Hepatocyte (in vitro differentiated cells): ENCODE measurements at places on chromosomes 16 and 17. TPM values are rescaled to one million over a fixed set of nuclear protein-coding genes. Genes with fewer than 3 reads are reported as not detected.

GRCh38 chr17:68457168-68457538 lies at the start of gene WIPI1:
Gene WIPI1, minus strand, starts transcription at chr17:68457496. Its CDS starts 75 bp downstream, at chr17:68457421.
- DNase-seq: no peak
- H3K4me1 ChIP-seq: no peaks in the 10 kb centered on the region
- H3K36me3 ChIP-seq: no peaks in the 10 kb centered on the region
- H3K4me3 ChIP-seq: peak within 1 kb of the TSS; percentile 85
- H3K27me3 ChIP-seq: no peaks in the 10 kb centered on the region
- H3K27ac ChIP-seq: peak within 1 kb of the TSS; percentile 98

The TMIGD1 gene
- 3.2 and 3.3 TPM in 2 replicates for total RNA-seq

DNA sequence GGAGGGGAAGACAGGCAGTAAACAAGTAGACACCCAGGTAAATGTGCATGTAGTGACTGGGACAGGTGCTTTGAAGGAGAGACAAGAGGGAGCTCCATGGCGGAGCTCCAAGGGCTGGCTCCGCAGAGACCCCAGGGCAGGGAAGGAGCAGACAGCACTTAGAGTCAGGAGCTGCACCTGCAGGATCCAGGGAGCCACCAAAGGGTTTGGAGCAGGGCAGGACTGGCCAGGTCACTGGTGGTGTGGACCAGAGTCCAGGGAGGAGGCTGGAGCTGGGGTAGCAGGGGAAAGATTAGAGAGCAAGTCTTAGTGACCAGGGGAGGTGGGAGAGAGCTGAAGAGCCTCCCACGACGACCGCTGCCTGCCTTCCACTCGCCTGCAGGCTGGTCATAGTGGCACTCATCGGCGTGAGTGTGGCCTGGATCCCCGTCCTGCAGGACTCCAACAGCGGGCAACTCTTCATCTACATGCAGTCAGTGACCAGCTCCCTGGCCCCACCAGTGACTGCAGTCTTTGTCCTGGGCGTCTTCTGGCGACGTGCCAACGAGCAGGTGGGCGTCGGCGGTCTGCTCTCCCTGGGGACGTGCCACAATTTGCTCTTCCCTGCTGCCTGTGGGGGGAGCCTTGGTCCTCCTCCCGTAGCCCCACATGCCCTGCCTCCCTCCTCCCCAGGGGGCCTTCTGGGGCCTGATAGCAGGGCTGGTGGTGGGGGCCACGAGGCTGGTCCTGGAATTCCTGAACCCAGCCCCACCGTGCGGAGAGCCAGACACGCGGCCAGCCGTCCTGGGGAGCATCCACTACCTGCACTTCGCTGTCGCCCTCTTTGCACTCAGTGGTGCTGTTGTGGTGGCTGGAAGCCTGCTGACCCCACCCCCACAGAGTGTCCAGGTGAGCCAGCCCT lies 14.7 kb upstream of the FAM83G start:
- no peaks in the 10 kb centered on the region for H3K27me3 ChIP-seq
- H3K4me3 ChIP-seq: no peak overlapping the region
- H3K36me3 ChIP-seq: no peaks in the 10 kb centered on the region
- no peak for DNase-seq
- H3K27ac ChIP-seq: no peak overlapping the region
- H3K4me1 ChIP-seq: no peaks in the 10 kb centered on the region

DNA sequence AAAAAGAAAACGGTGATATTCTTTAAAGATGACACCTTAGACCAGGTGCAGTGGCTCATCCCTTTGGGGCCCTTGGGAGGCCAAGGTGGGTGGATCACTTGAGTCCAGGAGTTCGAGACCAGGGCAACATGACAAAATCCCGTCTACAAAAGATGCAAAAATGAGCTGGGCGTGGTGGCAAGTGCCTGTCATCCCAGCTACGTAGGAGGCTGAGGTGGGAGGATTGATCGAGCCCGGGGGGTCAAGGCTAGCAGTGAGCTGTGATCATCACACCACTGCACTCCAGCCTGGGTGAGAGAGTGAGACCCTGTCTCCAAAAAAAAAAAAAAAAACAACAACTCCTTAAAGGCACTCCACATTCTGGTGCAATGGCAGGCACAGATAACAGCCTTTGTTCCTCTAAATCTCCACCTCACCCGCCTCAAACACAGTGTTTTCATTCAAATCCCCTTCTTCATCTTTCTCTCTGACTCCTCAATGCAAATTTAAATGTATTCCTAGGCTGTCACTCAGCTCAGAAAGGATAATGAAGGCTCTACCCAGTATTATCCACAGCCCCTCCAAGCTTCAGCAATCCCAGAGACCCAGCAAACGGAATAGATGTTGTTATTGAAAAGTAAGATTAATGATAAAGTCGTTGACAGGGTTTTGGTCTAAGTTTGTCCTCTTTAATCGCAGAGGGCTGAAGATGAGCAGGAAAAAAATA lies 56.2 kb upstream of the CACNG5 start:
- no peak overlapping the region for H3K27ac ChIP-seq
- H3K36me3 ChIP-seq: no peaks in the 10 kb centered on the region
- no peaks in the 10 kb centered on the region for H3K4me1 ChIP-seq
- no peak overlapping the region for H3K4me3 ChIP-seq

DNA sequence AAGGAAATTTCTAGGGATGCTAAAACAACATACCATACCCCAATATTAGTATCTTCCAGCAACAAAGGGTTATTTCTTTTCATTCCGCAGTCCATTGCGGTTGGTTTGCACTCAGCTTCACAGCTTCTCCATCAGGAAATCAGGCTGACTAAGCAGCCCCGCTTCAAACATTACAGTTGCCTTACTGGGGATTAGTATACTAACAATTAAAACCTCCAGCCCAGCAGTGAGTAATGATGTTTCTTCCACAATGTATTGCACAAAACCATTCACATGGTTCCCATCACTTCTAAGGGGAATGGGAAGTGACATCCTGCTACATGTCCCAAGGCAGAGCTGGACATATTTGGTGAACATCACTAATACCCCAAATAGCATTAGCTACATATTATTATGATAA lies 1384.9 kb downstream of the CDH8 start:
- H3K27ac ChIP-seq: no peak overlapping the region
- H3K27me3 ChIP-seq: no peaks in the 10 kb centered on the region
- no peak overlapping the region for H3K4me3 ChIP-seq
- DNase-seq: no peak

The RBBP6 gene
- 41.4 and 43.7 TPM in 2 replicates for total RNA-seq

GRCh38 chr16:17275076-17276009 lies 195.4 kb downstream of the XYLT1 start:
- H3K36me3 ChIP-seq: no peaks in the 10 kb centered on the region
- no peak overlapping the region for H3K4me3 ChIP-seq
- H3K4me1 ChIP-seq: peaks cover 36% of the 10 kb centered on the region
- peak; percentile 85 for DNase-seq

DNA sequence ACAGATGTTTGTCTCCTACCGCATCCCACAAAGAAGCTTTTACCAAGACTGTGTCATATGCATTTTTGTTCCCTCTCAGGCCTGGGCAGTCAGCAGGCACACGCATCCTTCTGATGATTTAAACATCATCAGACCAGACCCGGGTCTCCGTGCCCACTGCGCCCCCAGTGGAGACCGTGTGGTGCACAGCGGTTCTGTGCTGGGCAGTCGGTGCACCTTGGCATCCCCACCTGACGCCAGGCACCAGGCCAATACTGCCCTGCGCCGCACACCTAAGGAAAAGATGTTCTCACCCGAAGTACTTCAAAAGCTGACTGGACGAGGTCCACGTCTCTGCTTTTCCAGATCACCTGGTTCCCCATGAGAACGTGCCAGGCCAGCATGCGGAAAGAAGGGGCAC lies 10.6 kb upstream of the PLD6 start:
- DNase-seq: no peak
- no peak overlapping the region for H3K4me3 ChIP-seq
- H3K27ac ChIP-seq: no peak overlapping the region
- H3K4me1 ChIP-seq: no peaks in the 10 kb centered on the region
- no peaks in the 10 kb centered on the region for H3K27me3 ChIP-seq
- H3K36me3 ChIP-seq: no peaks in the 10 kb centered on the region

The AXIN2 gene
- total RNA-seq: 21.4 and 22.3 TPM in 2 replicates

DNA sequence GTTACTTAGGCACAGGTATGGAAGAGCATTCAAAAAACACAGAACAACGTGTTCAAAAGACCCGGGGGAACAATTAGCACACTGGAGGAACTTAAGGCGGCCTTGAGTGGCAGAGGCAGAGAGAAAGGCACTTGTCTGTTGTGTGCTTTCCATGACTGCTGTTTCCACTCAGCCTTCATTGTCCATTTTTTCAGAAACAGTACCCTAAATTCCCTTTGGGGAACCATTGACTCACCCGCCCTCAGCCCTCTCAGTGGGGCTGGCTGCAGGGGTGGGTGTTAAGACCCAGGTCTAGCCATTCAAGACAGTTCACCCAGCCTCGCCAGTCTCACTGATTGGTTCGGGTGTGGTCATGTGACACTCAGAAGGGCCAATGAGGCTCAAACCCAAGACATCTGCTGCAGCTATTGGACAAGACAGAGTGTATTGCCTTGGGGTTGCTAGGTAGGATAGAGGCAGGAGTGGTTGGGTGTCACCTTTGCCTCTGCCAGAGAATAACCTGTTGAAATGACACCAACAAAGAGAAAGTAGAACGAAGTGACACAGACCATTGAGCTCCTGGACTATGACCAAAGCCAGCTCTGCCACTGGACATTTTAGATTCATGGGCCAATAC lies 19.6 kb upstream of the CEP20 start:
- no peaks in the 10 kb centered on the region for H3K36me3 ChIP-seq
- DNase-seq: peak; percentile 12
- H3K4me1 ChIP-seq: no peaks in the 10 kb centered on the region
- no peak overlapping the region for H3K27ac ChIP-seq
- no peak overlapping the region for H3K4me3 ChIP-seq

The GNAO1 gene
- 0.77 and 2.8 TPM in 2 replicates for total RNA-seq

- no peaks in the 10 kb centered on the region for H3K27me3 ChIP-seq
- H3K36me3 ChIP-seq: no peaks in the 10 kb centered on the region
- no peaks in the 10 kb centered on the region for H3K4me1 ChIP-seq
Observed at GRCh38 chr17:79057737-79058385, 16.8 kb upstream of the ENGASE start.

GRCh38 chr17:14525551-14526455 lies 224.9 kb downstream of the HS3ST3B1 start:
- H3K4me3 ChIP-seq: no peak overlapping the region
- no peaks in the 10 kb centered on the region for H3K27me3 ChIP-seq
- no peak overlapping the region for H3K27ac ChIP-seq
- H3K4me1 ChIP-seq: no peaks in the 10 kb centered on the region

- no peak for DNase-seq
- no peak overlapping the region for H3K27ac ChIP-seq
- peaks cover 7% of the 10 kb centered on the region for H3K4me1 ChIP-seq
- no peak overlapping the region for H3K4me3 ChIP-seq
Observed at GRCh38 chr16:998615-999014, 17.0 kb downstream of the SOX8 start.

GRCh38 chr17:77909236-77909635 lies 49.3 kb upstream of the TNRC6C start:
- H3K4me1 ChIP-seq: peaks cover 4% of the 10 kb centered on the region
- no peaks in the 10 kb centered on the region for H3K36me3 ChIP-seq
- peaks cover 20% of the 10 kb centered on the region for H3K27me3 ChIP-seq
- no peak overlapping the region for H3K4me3 ChIP-seq
- DNase-seq: no peak
- H3K27ac ChIP-seq: no peak overlapping the region

DNA sequence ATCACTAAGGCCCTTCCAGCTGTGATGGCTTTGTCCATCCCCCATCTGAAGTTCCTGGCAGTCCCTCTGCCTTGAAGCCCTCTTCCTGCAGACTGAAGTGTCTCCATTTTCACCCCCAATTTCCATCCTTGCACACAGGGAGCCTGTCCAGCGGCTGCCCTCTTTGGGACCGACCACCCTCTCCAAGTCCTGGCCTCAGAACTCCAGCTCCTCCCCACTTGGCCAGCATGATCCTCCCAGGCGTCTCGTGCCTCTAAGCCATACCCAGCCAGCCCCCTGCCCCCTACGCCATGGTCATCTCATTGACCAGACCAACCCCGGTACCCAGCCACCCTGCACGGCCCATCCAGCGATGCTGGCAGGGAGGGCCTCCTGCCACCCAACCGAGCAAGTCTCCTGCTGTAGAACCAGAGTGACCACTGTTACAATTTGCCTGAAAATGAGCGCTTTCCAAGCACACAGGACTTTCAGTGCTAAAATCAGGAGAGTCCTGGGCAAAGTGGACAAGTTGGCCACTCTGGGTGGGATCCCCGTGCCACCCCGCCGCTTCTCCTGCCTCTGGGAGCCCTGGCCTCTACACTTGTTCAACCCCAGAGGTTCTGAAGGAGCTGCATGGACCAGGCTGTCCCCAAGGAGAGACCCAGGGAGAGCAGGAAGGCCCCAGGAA lies 362.0 kb downstream of the SEC14L1 start:
- no peaks in the 10 kb centered on the region for H3K27me3 ChIP-seq
- no peak overlapping the region for H3K4me3 ChIP-seq
- H3K27ac ChIP-seq: no peak overlapping the region
- H3K4me1 ChIP-seq: no peaks in the 10 kb centered on the region

DNA sequence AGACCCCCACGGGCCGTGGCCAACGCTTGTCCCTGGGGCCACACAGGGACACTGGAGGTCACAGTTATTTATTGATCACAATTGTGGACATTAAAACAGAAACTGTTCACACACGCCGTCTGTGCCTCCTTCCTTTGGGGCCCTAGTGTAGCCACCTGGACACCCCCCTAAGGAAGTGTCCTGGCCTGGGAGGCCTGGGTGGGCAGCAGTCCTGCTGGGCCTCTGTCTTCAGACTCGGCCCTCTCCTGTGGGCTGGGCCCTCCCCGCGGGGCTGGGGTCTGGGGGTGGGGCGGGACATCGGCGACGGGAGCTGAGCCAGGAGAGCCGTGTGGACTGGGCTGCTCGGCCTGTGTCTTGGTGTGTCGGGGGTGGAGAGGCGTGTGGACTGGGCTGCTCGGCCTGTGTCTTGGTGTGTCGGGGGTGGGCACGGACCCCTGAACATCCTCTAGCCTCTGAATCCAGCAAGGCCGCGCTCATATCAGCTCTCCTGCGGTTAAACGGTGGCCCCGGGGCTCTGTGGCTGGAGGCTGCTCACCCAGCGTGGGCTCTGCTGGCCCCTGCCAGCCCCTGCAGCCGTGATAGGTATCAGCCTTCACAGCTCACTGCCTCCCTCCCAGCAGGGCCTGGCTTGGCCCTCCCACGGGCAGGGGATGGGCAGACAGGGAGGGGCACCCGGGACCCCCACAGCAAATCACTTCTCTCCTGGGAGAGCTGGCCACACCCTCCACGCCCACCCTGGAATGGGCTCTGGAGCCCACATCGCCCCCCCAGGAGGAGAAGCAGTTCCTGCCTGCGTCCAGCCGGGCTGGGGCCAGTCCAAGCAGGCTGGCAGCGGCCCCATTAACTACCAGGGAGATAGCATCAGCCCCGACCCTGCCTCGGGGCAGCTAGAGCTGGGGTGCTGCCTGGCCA lies 1.1 kb upstream of the NHLRC4 start:
- H3K36me3 ChIP-seq: no peaks in the 10 kb centered on the region
- H3K27ac ChIP-seq: peak overlapping the region; percentile 68
- H3K27me3 ChIP-seq: peaks cover 12% of the 10 kb centered on the region
- DNase-seq: peak; percentile 50
- no peak overlapping the region for H3K4me3 ChIP-seq
- H3K4me1 ChIP-seq: peaks cover 38% of the 10 kb centered on the region

DNA sequence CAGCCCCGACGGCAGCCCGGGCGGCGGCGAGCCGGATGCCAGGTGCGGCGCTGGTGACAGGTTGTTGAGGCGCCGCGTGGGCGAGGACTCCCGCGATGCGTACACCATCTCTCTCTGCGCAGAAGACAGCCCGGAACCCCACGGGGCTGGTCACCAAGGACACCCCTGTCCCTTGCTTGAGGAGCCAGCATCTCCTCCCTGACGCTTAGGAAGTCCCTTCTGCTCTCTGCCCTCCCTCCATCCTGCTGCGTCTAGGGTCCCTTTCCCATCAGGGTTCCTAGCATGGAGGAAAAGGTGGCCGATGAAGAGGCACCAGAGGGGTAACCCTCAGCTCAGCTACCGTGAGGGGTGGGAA lies 43.6 kb downstream of the SRCIN1 start:
- peaks cover 78% of the 10 kb centered on the region for H3K27me3 ChIP-seq
- H3K27ac ChIP-seq: no peak overlapping the region
- H3K4me3 ChIP-seq: no peak overlapping the region
- peaks cover 15% of the 10 kb centered on the region for H3K4me1 ChIP-seq
- no peaks in the 10 kb centered on the region for H3K36me3 ChIP-seq
- DNase-seq: no peak
